ENCODE measurements at places on chromosomes 7 and 10.

DNA sequence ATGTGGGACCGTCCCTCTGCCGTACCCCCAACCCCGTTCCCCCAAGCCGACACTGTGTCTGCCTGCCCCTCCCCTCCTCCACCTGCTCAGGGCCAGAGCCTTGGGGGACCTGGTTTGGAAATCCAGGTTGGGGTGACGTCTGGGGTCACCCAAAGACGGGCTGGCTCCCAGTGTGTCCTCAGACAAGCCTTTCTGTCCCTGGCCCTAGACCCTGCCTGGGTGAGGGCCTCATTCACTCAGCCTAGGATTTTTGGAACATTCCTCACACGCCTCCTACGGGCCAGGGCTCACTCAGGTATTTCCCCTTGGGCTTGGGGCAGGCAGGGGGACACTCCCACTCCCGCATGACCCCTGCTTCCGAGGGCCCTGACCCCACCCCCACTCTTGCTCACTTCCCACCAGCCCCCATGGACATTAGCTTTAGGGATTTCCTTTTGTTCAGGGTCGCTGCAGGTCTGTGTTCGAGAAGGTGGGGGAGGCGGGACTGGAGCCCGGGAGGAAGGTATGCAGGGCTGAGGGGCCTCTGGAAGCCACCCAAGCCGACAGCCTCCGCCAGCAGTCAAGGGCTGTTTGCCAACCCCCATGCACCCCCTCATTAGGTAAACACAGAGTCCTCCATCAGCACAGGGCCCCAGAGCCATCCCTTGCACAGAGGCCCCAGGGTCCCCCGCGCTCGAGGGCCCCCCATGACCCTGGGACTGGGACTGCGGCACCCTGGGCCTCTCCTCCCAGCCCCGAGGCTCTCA, 35.1 kb downstream of the PDGFA start:
- no peak for DNase-seq

GRCh38 chr7:108407676-108408075, 48.6 kb downstream of the NRCAM start:
- DNase-seq, result no peak

DNA sequence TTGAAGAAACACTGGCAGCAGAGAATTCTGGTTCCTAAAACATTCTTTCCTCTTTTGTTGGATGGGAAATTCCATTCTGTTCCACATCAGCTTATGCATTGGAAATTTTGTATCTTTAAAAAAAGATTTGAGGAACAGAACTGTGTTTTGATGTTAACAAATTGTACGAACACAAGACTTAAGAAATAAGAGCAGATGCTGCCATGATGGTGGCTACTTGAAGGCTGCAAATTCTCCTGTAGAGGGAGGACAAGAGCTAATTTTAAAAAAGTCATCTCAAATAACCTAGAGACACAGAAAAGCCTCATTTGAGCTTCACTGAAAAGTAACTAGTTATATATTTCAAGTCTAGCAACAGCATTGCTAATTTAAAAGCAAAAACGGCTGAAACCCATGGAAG, 29.8 kb downstream of the NDUFB2 start:
- no peak for DNase-seq

DNA sequence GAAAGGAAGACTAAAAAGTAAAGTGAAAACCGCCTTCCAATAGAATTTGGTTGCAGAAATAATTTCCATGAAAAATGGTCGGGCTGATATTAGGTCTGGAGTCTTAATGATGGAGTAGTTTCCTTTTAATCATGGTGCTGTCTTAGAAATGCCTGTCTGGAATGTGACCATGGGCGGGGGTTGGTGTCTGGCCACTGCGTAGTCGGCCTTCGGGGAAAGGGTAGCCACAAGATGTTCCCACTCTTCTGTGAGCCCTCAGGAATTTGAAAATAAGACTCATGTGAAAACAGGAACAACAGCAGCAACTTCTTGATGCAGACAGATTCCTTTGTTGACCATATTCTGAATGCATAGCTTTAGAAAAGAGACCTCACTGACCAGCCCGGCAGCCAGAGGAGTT, 176.8 kb downstream of the KIAA1217 start:
- no peak for DNase-seq

DNA sequence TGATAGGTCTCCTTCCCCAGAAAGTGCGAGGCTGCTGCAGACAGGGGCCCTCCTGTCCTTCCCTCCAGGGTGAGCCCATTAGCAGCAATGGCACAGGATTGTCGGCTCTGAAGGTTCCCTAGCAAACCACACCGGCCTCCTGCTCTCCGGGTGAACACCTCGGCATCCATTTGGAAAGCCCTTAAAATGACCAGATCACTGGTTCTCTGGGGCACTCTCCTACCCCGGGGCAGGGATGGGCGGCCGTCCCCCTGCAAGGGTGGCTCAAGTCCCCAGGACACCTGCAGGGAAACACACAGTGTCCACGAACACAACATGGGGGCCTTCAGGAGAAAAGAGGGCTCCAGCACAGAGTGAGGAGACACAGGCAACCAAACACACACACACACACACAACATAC, 459.1 kb downstream of the PTPRN2 start:
- no peak for DNase-seq

GRCh38 chr10:25934621-25935139, 651 bp downstream of the MYO3A start:
- DNase-seq, result no peak

DNA sequence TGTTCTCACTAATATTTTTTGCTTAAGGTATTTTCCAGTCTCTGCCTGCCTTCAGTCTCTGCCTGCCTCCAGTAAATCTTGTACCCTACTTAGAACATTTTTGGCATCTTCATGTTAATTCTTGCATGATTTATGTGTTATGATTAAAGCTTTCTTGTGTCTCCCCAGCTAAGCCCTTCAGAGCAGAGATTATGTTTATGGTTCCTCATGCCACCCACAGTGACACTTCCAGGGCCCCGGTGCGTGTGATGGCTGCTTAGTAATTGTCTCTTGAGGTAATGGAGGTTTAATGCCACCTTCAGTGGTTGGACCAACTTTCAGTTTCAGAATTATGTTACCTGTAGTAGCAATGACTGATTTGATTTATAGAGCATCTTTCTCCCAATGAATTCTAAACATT, 70.6 kb upstream of the MET start:
- DNase-seq, result no peak

DNA sequence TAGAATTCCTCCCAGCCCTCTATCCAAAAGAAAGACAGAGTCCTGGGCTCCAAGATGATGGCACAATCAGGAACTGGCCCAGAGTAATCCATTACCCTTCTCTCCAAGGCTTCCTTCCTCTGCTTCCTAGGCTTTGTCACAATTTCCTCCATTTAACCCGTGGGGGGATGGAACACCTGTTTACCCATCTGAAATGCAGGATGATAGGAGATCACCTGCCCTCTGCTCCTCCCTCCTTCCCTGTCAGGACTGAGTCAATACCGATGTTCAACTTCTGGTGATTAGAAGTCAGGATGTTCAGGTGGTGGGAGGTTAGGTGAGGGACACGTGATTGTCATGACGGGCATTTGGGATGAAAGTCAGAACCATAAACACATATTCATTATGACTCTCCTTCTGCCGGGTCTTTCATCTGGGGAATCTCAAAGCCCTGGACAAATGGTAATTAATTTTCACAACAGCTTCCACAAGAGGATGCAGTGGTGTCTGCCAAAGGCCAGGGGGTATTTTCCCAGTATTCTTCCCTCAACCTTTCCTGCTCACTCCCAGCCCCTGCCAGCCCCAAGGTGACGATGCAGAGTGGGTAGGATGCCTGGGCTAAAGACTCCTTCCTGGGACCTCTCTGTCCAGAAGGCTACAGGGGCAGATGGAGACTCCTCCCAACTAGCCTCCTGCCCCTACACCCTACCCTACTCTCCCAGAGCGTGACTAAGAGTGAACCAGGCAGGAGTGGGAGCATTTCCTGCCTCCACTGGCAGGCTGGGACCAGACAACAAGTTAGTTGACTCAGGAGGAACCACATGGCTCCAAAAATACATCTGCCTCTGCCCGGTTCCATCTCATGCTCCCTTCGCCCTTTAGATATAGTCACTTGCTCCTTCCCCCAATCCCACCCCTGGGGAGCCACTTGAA, 27.9 kb downstream of the DUSP5 start:
- no peak for DNase-seq

GRCh38 chr10:131216681-131217230, 94.8 kb downstream of the TCERG1L start:
- no peak for DNase-seq

- DNase-seq, result no peak
These were observed 65.5 kb downstream of the MKX start for GRCh38 chr10:27680006-27680557.

DNA sequence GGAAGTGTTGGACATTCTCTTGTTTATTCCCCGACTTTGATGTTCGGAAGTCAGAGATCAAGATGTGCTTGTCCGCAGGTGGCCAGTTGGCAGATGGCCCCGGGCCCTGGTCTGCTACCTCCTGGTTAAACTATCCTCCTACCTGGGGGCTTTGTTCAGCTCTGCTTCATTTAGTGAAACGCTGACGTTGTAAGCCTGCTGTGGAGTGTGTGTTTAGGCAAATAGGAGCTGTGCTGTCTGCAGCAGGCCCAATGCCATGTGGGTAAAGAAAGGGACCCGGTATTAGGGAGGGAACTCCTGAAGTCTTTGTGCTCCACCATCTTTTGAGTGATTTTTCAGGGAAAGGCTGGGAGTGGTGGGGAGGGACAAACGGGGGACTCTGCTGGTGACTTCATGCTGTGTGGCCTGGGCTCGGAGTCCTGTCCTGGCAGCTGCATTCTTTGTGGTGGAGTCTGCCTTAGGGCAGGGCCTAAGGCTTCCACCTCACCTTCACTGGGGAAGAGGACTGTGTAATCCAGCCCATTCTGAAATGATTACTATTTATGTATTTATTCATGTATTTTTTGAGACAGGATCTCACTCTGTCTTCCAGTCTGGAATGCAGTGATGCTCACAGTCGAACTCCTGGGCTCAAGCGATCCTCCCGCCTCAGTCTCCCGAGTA, 171.1 kb upstream of the KLF6 start:
- DNase-seq, result no peak

GRCh38 chr7:98054585-98054984, 52.1 kb upstream of the LMTK2 start:
- no peak for DNase-seq

GRCh38 chr7:144969787-144970186, 133.9 kb upstream of the TPK1 start:
- no peak for DNase-seq

GRCh38 chr10:101292194-101293006, 61.6 kb upstream of the BTRC start:
- DNase-seq, result no peak

Data from activated T-cell treated with anti-CD3 and anti-CD28 coated beads for 24 hours (primary cell).